ENCODE measurements at places on chromosomes 6 and 20. TPM values are rescaled to one million over a fixed set of nuclear protein-coding genes. Genes with fewer than 3 reads are reported as not detected.

DNA sequence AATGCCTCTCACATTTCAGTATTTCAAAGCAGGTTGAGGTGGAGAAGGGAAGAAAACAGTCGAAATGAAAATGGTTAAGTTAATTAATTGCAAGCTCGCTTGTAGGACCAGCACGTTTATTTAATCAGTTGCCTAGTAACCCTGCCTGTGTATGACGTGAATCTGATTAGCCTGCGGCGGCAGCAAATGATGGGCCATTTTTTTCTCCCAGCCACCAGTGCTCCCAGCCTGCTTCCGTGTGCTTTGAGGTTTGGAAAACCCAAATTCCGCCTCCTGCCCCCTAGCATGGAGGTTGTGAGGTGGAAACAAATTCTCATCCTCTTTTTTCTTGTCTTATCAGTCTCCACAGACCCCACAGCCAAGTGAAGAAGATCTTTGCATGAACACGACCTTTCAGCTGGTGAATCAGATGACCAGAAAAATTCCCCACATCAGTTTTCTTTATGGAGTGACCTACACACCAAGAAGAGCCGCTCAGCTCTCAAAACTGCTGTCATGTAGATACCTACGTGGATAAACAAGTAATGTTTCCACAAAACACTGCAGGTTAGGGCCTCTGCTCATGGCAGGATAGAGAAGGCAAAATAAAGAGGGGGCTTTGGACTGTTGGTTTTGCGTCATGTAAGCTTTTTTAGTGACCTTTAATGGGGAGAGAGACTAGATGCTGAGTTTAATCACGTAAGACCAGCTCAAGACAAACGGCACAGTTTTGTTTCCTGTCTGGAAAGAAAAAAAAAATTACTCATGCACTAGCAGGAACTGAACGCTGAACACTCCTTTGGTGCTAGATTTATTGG, 572.9 kb upstream of the NOX3 start:
- peak; percentile 87 for DNase-seq

DNA sequence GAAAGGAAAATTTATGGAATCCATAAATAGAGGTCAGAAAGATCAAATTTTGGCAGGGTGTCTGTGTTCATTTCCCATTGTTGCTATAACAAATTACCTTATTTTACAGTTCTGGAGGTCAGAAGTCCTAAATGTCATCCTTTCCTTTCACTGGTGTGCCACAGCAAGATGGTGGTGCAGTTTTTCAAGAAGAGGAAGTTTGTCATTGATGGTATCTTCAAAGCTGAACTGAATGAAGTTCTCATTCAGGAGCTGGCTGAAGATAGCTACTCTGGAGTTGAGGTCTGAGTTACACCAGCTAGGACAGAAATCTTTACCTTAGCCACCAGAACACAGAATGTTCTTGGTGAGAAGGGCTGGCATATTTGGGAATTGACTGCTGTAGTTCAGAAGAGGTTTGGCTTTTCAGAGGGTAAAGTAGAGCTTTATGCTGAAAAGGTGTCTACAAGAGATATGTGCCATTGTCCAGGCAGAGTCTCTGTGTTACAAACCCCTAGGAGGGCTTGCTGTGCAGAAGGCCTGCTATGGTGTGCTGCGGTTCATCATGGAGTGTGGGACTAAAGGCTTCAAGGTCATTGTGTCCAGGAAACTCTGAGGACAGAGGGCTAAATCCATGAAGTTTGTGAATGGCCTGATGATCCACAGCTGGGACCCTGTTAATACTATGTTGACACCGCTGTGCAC, 7.2 kb upstream of the CCNC start:
- no peak for DNase-seq

The UNC5CL gene
- polyA plus RNA-seq, result 0.93 TPM

DNA sequence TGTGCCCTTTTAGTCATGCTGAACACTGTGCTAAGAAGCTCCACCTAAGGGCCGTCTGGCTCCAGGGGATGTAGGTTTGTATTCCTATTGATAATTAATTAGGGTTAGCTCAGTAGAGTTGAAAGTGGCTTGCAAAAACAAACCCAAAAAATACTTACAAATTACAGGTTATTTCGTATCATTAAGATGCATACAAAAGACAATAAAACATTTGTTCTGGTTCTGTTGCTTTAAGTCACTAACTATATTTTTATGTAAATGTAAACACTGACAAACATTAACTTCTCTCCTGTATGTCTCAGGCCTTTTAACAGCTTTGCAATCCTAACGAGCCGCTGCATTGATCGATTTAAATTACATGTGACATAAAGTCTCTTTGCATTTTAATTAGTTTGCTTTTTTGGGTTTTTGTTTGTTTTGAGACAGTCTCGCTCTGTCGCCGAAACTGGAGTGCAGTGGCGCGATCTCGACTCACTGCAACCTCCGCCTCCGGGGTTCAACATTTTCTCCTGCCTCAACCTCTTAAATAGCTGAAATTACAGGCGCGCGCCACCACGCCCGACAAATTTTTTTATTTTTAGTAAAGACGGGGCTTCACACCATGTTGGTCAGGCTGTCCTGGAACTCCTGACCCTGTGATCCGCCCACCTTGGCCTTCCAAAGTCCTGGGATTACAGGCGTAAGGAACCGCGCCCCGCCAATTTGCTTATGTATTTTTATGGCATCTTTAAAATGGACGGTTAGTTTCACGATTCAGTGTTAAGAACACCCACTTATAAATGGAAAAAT, 110.9 kb downstream of the HFE start:
- DNase-seq, result peak; percentile 59

The SPATS1 gene
- polyA plus RNA-seq, result not detected

The C6orf58 gene
- polyA plus RNA-seq, result not detected

DNA sequence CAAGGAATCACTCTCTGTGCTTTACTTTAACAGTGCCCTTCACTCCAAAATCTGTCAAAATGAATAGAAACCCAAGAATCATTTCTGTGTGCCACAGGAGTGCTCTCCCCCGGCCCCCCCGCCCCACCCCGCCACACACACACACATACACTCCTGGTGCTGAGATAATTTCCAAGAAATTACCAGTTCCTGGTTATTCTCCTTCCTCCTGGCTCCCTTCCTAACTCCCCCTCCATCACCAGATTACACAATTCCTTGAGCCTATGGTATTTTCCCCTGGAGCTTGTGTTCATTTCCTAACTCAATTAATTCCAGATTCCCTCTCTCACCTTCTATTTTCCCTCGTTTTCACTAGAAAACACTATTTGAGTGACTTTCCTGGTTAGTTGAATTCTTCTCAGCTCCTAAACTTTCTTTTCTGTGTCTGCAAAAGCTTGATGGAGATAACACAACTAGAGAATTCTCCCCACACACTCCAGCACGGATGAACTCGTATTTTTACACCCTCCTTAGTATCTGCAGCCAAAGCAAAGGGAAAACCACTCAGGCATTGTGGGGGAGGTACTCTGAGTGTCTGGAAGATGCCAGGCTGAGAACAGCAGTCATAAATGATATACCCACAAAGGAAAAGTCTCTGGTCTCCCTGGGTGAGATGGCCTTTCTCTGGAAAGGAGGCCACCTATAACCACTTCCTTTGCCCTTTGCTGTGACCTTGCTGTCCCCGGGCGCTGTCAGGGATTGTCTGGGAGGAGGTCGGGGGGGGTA, 1.9 kb upstream of the SLC24A3 start:
- peak; percentile 15 for DNase-seq

DNA sequence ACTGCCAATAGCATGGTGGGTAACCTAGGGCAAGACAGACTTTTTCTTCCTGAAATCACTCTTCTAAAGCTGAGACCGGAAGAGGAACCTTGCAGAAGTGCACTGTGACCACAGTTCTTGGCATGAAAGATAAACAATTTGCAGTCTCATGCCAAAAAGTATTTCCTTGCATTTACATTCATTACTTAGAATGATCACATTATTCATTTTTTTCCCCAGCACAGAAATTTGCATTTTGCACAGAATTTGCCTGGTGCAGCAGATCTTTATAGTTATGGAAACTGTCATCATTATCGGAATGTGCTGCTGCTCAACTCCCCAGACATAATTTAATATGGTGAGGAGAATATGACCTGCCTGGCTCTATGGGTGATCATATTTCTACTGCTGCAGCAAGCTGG, 42.2 kb upstream of the EDN3 start:
- no peak for DNase-seq

DNA sequence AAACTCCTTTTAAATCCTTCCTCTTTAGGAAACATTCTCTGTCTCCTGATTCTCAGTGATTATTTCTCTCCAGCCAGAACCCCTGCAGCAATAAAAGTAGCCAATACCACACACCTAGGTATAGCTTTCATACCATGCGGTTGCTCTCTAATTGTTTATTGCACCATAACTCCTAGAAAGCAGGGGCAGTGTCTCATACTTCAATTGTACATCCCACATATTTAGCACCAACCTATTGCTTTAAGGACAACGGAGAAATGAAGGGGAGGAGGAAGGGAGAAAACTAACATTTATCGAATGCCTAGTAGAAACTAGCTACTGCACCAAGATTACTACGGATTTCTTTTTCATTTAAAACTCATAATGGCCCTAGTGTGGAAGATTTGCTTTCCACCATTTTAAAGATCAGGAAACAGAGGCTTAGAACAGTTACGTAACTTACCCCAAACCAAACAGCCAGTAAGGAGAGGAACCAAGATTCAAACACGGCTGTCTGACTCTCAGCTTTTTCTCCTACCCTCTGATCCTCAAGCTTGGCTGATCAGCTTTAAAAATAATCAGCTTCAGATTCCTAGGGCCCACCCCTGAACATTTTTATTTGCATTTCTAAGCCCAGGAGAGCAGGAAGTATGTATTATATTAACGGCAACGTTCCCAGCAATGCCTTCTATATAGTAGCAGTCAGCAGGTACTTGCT, 43.4 kb upstream of the ATXN1 start:
- DNase-seq, result peak; percentile 13

- peak; percentile 71 for DNase-seq
Observed at GRCh38 chr20:32484225-32484957, 100.7 kb downstream of the NOL4L start.

- DNase-seq, result no peak
Observed at GRCh38 chr6:140105857-140106256, 731.4 kb upstream of the CITED2 start.

DNA sequence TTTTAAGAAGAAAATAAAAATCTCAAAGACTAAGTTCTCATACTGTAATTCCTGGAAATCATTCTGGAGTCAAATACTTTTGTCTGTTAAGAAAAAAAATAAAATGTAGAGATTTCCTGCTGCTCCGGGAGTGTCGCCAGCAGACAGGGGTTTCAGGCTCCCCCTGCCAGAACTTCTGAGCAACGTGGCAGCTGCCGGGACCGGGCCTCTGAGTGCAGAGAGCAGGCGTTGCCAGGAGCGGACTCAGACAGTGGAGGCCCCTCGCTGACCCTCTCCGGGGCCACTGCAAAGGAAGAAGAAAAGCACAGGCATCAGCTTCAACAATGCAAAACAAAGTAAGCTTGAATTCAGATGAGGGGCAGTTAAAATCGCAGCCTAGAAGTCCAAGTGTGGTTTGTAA, 95.5 kb downstream of the THBS2 start:
- DNase-seq, result peak; percentile 59

DNA sequence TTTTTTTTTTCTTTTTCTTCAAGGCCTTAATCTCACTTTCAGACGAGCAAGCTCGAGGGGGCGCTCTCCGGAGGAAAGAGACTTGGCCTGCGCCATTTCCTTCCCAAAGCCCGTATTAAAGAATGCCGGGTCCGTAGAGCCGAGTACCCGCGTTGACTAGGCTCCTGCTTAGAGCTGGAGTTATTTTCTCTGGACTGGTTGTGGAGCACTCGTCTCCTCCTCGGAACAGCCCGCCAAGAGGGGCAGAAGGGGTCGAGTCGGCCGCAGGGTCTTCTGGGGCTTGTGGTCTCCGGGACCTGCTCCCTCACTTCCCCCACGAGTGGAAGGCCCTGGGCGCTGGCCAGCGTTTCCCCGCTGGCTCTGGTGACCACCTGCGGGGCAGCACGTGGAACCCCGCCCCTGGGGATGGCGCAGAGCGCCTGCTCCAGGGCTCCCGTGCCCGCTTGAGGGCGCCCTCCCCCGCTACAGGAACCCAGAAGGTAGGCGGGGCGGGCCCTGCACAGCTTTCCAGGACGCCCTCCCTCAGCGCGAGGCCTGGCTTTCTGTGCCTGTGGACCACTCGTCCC, 2.7 kb upstream of the MEI4 start:
- DNase-seq, result peak; percentile 13

DNA sequence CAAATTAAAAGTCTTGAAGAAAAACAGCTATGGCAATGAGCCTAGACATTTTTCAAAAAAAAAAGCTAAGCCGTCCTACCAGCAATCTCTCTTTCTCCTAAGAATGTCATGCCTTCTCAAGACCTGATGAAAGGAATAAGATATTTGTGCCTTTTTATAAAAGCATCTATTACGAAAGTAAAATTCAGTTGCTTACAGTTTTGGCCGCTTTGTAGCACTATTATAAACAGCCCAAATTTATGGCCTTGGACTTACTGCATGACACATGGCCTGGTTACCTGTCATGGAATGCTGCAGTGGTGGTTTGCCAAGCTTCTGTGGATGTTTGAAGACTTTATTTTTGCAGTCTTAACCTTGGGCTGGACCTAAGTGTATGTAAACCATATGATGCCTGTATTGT, 22.2 kb upstream of the VAPB start:
- DNase-seq, result no peak

GRCh38 chr6:165872311-165872710, 209.3 kb upstream of the PDE10A start:
- no peak for DNase-seq

DNA sequence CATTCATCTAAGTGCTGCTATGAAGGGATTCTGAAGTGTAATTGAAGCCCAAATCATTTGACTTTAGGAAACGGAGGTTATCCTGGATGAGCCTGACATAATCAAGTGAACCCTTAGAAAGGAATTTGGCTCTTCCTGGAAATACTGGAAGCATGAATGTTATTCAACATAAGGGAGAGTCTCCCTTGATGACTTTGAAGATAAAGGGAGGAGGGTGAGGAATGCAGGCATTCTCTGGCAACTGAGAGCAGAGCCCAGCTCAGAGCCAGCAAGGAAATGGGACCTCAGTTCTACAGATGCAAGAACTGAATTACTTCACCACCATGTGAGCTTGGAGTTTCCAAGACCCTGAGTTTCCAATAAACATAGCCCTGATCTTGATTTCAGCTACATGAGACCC, 168.2 kb downstream of the DLL1 start:
- no peak for DNase-seq

The RHAG gene
- polyA plus RNA-seq, result not detected

The LRRC1 gene
- 7.6 TPM for polyA plus RNA-seq

The CLPSL1 gene
- not detected for polyA plus RNA-seq

GRCh38 chr6:36113049-36113448, 17.3 kb upstream of the MAPK13 start:
- no peak for DNase-seq

DNA sequence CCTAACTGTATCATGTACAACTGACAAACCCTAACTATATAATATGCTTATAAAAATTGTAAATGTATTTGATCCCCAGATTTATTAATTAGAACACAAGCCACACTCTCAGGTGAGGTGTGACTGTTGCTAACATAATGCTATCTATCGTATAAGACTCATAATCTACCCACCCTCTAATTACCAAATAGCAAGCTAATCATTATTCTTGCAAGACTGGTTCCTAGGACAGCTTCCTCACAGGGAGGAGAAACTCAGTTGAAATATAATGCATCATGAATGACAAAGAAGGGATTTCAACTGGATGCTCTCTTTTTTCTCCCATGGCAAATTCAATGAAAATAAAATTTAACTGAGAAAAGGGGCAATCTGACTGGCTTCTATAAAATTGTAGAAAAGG, 35.4 kb downstream of the ELOVL4 start:
- DNase-seq, result no peak

GRCh38 chr6:16677458-16677857, 83.8 kb downstream of the ATXN1 start:
- DNase-seq, result no peak

- no peak for DNase-seq
Observed at GRCh38 chr20:9515214-9515585, 810 bp downstream of the LAMP5 start.

Measured in brain (organoid and tissue), 16 donors.